Islet precursor cell (in vitro differentiated cells): ENCODE measurements at places on chromosomes 11 and 22.

GRCh38 chr11:64299847-64300648 is at the start of gene CATSPERZ:
TSS of gene CATSPERZ (plus strand) at chr11:64300358. CDS start at chr11:64300411, 53 bp downstream.
- DNase-seq = no peak

DNA sequence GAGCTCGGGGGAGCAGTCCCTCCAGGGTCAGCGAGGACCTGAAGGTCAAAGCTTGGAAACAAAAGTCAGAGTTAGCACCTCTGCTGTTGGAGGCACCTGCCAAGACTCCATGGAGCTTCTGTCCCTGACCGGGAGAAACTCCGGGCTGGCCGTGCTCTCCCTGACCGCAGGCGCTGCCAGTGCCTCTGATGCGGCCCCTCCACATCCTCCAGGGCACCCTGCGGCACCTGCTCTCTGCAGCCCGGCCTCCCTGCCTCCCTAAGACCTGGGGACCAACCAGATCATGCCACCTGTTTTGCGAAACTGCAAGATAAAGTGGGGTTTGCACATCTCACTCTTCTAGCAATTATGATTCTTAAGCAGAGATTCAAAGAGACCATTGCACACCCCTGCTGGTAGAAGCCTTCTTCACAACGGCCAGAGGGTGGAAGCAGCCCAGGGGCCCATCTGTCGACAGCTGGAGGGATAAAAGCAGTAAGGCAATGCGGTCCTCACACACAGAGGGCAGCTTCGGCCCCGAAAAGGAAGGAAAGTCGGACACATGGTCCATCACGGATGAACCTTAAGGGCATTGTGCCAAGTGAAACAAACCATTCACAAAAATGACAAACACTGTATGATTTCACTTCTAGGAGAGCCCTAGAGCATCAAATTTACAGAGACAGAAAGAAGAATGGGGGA is 477.1 kb downstream of the BRD1 start:
- peak; percentile 36 for DNase-seq

- peak; percentile 92 for DNase-seq
Measured at GRCh38 chr11:67270256-67271204, 4.3 kb downstream of the GRK2 start.

DNA sequence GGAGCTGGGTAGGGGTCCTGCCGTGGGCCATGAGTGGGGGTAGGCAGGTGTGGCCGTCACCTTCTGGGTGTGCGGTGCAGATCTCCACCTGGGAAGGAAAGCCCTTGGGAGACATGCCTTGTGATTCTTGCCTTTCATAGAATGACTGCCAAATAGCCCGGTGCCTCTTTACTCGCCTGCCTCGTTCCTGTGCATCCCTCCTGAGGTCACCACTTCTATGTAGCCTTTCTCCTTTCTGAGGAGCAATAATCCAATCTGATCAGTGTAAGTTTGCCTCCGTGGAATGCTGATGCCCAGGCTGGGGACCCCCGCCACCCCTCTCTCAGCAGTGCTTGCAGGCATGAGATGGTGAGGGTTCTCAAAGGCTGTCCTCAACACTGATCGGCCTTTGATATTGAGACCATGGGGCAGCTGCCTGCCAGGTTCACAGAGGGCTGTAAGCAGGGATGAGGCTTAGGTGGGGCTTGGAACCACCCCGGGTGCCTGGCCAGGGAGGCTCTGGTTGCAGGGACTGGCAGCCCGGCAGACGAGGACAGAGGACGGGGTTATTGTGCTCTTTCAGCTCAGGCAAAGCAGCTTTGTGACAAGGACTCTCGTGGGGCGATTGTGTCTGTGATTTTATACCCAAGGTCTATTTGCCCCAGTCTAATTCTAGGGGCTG is 86.1 kb upstream of the WNT7B start:
- DNase-seq = peak; percentile 28

DNA sequence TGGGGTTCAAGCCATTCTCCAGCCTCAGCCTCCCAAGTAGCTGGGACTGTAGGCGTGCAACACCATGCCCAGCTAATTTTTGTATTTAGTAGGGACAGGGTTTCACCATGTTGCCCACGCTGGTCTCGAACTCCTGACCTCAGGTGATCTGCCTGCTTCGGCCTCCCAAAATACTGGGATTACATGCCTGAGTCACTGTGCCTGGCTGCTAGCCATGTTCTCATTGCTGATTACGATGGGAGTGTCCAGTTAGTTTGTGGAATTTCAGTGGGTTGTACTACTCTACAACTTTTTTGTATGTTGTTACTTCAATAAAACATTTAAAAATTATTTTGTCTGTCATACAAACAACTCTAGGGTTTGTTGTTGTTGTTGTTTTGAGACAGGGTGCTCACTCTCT is 4.8 kb upstream of the VPS11 start:
- DNase-seq = no peak

GRCh38 chr11:820655-821511 is 2.2 kb downstream of the PNPLA2 start:
- DNase-seq = no peak

- DNase-seq = no peak
Measured at GRCh38 chr11:83508804-83509203, 222.6 kb upstream of the CCDC90B start.

- peak; percentile 68 for DNase-seq
Measured at GRCh38 chr11:57249384-57250319, 12.6 kb upstream of the APLNR start.

- no peak for DNase-seq
Measured at GRCh38 chr11:35546317-35546716, 20.9 kb upstream of the PAMR1 start.

GRCh38 chr22:19059481-19060278 is 62.5 kb downstream of the DGCR2 start:
- DNase-seq = peak; percentile 43

DNA sequence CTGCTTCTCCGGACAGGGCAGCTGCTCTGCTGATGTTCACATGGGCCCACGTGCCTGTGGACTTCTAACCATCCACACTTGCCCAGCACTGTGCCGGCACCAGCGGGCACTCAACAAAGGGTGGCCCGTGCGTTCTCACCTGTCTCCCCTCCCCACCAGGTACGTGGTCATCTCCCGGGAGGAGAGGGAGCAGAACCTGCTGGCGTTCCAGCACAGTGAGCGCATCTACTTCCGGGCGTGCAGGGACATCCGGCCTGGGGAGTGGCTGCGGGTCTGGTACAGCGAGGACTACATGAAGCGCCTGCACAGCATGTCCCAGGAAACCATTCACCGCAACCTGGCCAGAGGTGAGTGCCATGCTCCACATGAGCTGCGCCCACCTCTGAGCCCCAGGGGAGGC is 66.7 kb downstream of the SYT13 start:
- DNase-seq = no peak

DNA sequence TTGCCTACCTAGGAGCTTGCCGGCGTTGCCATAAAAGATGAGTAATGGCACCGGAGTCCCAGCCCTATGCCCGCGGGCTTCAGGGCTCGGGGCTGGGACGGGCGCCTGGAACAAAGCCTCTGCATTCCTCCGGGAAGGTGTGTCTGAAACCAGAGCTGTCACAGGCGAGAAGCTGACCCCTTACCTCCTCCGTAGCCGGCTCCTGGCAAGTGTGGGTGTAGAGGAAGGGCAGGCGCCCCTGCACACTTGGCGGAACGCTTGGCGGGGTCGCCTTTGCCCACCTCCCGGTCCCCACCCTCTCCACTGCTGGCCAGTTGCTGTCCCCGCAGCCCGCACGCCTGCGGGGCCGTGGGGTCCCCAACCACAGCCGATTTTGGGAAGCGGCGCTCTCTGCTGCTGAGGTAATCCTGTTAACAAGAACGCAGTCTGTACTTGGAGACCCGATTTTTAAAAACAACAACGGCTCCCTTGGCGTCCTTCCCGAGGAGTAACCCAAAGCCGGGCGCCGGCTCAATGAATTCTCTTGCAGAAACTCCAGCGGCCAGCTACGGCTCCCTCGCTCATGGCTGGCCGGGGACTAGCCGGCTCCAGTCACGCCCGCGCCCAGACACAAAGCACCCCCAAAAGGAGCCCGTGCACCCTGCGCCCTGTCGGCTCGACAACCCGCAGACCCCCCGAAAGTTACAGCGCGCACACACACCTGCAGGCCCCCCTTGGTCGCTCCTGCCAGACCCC is 89.2 kb downstream of the PLEKHA7 start:
- DNase-seq = peak; percentile 94

DNA sequence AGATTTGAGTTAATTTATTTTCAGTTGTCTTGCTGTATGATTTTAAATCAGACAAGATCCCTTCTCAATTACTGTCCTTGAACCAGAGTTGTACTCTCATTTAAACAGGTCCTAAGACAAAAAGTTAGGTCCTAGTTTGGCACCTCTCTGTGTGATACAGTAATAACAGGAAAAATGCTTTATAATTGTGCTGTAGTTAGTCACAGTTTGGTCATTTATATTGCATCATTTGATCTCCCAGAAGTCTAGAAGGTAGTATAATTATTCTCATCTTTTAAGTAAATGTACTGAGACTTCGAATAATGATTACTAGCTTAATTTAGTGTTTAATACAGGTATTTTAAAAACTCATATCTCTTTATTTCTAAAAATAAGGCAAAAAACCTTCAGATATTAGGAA is 18.1 kb upstream of the LUZP2 start:
- no peak for DNase-seq

GRCh38 chr11:117716521-117717440 is 80.2 kb downstream of the DSCAML1 start:
- DNase-seq = no peak

DNA sequence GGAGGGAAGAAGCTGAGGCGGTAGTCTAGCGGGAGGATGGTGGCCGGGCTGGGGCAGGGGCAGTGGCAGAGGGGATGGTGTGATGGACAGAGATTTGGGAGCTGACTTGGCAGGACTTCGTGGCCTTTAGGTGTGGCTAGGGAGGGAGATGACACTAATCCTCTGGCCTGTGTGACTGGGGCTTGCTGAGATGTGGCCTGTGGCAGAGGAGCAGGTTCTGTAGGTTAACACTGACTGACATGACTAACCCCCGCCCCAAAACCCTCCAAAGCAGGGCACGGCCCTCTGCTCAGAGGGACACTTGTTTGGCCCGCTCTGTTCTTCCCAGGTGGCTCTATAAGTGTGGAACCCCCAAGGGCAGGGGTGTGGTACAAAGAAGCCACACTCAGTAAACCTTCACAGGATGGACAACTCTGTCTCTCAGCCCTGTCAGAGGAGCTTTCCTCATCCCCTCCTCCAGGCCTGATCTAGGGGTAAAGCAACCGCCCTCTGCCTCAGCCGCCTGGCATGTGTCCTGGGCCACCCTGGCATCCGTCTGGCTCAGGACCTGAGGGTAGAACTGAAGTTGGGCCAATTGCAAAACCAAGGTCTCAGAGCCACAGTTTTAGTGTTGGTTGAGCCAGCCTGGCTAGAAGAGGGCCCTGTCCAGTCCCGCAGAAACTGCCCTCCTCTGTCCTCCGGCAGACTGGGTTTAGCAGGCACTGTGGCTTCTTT is 15.6 kb downstream of the TOM1 start:
- no peak for DNase-seq

GRCh38 chr22:44023404-44024287 is 456 bp upstream of the PARVB start:
- peak; percentile 68 for DNase-seq

GRCh38 chr22:35611891-35612576 is 5.1 kb downstream of the MB start:
- no peak for DNase-seq

DNA sequence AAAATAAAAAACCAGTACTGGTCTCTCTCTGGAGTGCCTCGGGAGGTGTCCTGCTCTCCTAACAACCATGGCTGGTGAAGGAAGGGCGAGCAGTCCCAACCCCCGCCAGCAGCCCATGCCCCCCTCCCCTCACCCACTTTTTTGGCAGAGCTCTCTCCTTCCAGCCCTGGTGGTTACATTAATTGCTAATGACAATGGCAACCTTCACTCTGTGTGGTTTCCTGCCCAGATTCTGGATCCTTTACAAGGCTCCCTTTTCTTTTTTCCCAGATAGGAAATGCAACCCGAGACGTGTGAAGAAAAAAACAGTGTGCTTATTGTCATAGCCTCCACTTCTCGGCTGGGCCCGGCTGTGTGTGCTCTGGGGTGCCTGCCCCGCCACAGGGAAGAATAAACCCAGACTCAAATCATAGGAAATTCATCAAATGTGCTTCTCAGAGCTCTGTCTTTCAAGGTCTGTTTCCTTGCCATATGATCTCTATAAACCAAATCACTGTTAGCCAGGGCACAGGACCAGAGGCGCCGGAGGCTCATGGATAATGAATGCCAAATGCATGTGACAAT is 513.0 kb downstream of the SOX6 start:
- DNase-seq = peak; percentile 78

- no peak for DNase-seq
Measured at GRCh38 chr11:6733326-6734275, 38.2 kb downstream of the OR2AG2 start.

GRCh38 chr22:23222033-23222792 is 41.9 kb downstream of the BCR start:
- no peak for DNase-seq

GRCh38 chr11:93089474-93090102 is 108.2 kb downstream of the SLC36A4 start:
- peak; percentile 76 for DNase-seq

DNA sequence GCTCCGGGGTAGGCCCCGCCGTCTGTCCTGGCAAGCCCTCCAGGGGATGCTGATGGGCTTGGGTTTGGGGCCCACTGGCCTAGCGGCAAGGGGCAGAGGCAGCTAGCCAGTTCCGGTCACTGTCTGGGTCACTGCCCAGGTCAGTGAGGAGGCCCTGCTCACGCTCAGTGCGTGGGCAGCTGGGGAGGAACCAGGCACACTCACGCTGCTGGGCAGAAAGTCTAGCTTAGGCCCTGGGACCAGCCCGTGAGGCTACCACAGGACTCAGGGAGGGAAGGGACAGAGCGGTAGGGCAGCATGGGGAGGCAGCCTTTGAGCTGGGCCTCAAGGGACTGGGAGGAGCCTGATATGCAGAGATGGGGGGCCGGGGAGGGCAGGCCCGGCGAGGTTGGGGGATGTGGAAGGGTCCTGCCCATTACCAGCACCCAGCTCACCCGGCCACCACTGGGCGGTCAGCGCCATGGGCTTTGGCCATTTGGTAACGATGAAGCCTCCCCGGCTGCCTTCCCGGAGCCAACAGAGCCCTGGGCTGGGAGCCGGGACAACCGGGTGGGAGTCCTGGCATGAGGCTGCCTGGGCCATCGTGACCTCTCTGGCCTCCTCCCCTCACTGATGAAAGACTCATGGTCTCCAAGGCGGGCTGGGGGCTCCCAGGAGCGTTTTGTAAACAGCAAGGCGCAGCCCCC is 14.2 kb downstream of the SHISAL1 start:
- DNase-seq = no peak

DNA sequence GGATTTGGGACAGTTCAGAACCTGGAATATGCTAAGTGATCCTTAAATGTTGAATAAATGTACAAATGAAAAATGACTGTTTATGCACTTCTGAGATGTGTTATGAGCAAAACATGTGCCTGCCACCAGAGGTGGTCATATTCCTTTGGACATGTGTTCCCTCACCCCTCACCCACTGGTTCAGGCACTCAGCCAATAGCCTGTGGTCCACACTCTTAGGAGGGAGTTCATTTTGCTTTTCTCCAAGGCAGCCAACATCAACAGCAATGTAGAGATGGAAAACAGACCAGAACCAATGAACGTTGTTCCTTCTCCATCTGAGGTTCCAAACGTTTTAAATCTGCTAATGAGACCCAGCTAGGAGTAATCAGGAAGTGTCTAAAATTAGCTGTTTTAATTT is 44.0 kb downstream of the RPUSD4 start:
- no peak for DNase-seq

GRCh38 chr11:18294862-18295261 is 27.1 kb downstream of the HPS5 start:
- no peak for DNase-seq

GRCh38 chr22:19353363-19354131 is 62.0 kb upstream of the CLTCL1 start:
- no peak for DNase-seq
